ENCODE measurements at places on chromosomes 11 and 22.

- no peak for DNase-seq
Observed at GRCh38 chr11:117099696-117100095, 1.5 kb upstream of the SIK3 start.

DNA sequence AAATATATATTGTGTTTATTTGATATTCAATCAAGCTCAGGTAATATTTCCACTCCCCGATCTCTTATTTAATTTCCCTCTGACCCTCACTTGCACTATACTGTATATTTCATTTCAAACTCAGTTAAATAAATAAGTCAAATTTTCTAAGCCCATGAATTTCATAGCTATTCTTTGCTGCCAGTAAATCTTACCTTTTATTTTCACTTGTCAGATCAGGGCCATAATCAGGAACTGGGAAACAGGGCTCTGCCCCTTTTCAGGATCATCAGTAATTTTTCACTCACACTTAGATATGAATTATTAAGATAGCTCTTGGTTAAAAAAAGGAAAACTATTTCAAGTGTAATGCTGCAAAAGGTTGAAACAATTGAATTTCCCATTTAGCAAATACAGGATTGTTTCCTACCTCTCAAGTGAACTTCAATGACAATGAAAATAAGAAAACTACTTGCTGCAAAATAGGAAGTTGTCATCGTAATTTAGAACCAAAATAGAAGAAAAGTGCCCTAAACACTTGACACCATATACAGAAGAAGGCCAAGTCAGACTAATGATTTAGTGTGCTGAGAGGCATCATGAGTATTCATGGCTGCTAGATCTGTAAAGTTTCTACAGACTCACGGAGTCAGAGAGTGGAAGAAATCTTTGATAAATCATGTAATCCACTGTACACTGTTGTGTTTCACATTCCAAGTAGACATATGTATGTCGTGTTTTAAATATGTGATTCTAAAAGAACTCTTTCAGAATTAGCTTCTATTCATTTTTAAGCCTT, 316.8 kb upstream of the CNTN5 start:
- no peak for DNase-seq

DNA sequence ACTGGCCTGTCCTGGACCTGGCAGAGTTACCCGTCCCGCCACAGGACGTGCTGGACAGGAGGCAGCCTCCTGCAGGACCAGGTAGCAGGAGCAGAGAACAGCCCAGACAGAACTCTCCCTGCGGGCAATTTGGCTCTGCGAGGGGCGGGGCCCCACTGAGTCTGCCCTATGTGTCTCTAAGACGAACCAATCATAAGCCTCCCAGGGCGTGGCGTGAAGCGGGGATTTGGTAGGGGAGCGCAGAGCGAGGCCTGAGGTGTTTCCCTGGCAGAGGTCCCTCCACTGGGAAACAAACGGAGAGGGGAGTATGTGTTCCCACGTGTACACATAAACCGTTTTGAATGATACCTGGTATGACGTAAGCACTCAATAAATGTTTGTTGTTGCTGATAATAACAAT, 7.4 kb downstream of the CD82 start:
- DNase-seq, result no peak

DNA sequence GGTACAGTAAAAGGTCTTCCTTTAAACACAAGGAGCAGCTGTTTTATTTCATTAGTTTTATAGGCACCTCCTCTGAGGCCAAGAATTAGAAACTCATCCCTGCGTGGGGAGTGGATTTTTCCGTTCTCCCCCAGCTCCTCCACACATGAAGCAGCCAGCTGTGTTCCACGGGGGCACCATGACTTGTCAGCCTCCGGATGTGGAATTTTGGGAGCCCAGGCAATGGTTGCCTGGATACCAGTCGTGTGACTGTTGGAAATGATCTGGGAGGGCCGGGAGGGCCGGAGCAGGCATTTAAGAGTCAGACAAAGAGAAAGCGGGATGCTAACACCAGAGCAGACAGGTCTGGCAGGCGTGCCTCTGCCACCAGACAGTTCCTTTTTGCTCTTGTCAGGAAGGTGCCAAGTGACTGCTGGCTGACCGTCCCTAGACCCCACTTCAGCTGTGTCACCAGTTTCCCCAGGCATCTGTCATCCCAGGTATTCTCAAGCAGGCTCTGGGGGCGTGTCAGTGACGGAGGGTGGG, 15.9 kb upstream of the CDC42EP2 start:
- peak; percentile 86 for DNase-seq

- no peak for DNase-seq
Observed at GRCh38 chr22:43094085-43094484, 4.9 kb upstream of the TTLL1 start.

GRCh38 chr22:27312966-27313855, 488.3 kb downstream of the MN1 start:
- DNase-seq, result no peak

- DNase-seq, result no peak
Observed at GRCh38 chr11:95922099-95922498, 1.8 kb downstream of the MTMR2 start.

DNA sequence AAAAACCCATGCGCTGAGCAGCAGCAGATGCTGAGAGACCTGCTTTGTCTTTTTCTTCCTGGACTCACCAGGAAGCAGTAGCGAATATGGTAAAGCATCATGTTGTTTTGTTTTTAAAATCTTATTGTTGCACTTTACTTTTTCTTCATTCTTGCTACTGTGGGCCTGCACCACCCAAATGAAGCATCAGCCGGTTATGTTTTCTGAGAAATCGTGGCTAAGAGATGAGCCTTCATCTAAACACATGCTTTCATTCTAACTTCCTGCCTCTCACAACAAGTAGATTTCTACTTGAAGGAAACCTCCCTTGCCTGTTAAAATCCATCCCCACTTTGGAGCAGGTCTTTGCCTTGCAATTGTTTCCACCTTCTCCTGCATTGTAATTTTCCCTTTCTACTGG, 1025.9 kb downstream of the NTM start:
- no peak for DNase-seq

- DNase-seq, result no peak
Observed at GRCh38 chr11:68008381-68009337, 1.5 kb upstream of the ALDH3B1 start.

GRCh38 chr22:48711031-48711431, 1116.6 kb downstream of the BRD1 start:
- no peak for DNase-seq

- no peak for DNase-seq
Observed at GRCh38 chr22:27833803-27834202, 32.2 kb upstream of the MN1 start.

DNA sequence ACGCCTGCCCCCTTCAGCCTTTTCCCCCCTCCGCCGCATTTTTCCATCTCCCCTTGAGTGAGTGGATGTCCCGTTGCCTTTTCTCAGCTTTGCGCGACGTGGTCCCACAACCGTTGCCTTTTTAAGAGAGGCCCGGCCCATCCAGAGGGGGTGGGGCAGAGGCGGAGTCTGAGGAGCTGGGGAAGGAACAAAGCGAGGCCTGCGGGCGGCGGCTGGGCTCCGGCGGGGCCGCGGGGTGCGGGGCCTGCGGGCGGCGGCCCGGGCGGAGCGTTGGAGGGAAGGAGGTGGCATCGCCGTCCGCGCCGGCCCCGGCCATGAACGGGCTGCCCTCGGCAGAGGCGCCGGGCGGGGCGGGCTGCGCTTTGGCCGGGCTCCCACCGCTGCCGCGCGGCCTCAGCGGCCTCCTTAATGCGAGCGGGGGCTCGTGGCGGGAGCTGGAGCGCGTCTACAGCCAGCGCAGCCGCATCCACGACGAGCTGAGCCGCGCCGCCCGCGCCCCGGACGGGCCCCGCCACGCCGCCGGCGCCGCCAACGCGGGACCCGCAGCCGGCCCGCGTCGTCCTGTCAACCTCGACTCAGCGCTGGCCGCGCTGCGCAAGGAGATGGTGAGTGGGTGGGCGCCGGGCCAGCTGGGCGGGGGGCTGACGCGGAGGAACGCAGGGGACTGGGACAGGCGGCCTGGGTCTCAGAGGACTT, at the start of gene FAM89B:
Gene FAM89B, plus strand, starts transcription at position 183 of the 696 bp plus-strand sequence. Its CDS starts 132 bp downstream, at position 315.
- peak; percentile 82 for DNase-seq

DNA sequence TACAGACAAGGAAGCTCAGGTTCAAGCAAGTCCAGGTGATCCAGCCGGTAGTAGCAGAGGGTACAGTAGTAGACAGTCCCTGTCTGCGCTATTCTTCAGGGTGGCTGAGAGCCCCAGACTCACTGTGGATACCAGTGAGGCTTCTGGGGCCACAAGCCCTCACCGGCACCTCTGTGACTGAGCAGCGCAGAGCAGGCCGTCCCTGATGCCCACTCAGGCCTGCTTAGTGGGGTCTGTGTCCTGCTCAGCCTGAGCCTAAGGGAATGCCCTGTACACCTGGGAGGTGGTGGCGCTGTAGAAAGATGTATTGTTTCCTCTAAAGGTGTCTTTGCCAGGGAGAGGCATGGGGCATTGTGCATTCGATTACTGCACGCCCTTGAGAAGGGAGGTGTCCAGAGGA, 143.8 kb downstream of the CACNA1I start:
- no peak for DNase-seq

DNA sequence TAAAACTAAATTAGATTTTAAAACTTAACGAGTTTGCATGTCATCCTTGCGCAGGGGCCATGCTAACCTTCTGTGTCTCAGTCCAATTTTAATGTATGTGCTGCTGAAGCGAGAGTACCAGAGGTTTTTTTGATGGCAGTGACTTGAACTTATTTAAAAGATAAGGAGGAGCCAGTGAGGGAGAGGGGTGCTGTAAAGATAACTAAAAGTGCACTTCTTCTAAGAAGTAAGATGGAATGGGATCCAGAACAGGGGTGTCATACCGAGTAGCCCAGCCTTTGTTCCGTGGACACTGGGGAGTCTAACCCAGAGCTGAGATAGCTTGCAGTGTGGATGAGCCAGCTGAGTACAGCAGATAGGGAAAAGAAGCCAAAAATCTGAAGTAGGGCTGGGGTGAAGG, 10.6 kb downstream of the LIMK2 start:
- DNase-seq, result no peak

- DNase-seq, result no peak
Observed at GRCh38 chr11:47398011-47398410, 10.4 kb upstream of the SLC39A13 start.

DNA sequence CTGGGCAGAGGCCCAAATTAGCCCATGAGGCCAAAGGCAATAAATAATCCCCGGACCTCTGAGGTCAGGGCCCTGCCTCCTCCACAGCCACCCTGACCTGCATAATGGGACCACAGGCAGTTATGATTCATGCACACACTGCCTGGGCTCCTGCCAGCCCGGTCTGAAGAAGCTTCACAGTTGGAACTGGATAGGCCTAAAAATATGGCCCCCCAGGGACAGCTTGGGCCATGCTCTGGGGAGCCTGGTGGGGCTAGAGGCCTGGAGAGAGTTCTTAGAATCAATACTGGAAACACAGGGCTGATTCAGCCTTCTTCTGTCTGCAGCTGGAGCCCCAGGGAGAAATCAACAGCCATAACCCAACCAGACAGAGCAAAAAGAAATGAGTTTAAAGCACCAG, 112.8 kb upstream of the CADM1 start:
- DNase-seq, result peak; percentile 95

- peak; percentile 4 for DNase-seq
Observed at GRCh38 chr11:93784935-93785360, 866 bp downstream of the MED17 start.

- peak; percentile 98 for DNase-seq
Observed at GRCh38 chr11:125887373-125888324, at the start of gene HYLS1. Gene HYLS1 (plus strand): TSS chr11:125887668. CDS start chr11:125899369, 11,701 bp downstream.

GRCh38 chr22:47392729-47393128, 630.3 kb downstream of the TBC1D22A start:
- no peak for DNase-seq

- DNase-seq, result no peak
Observed at GRCh38 chr22:42443240-42444076, 11.3 kb upstream of the NFAM1 start.

DNA sequence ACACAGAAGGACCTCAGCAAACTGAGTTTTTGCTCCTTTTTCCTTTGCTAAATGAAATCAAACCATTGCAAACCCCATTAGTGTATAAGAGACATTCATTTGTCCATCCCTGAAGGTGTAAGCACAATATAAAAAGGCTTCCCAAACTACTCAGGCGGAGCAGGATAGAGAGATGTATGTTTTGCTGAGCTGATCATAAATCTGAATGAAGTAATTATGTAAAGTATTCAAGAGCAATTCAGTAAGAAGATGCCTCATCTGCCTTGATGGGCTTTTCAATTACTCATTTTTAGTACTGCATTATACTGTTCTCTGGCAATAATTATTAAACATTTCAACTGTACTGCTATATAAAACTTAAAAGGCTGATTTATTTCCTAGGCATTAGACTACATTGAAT, 65.0 kb downstream of the SPON1 start:
- no peak for DNase-seq

GRCh38 chr11:13339195-13340153, 61.9 kb downstream of the BMAL1 start:
- peak; percentile 99 for DNase-seq

- no peak for DNase-seq
Observed at GRCh38 chr11:71428861-71429435, 19.2 kb downstream of the DHCR7 start.

GRCh38 chr22:29151316-29151715, 54.4 kb upstream of the EMID1 start:
- no peak for DNase-seq

DNA sequence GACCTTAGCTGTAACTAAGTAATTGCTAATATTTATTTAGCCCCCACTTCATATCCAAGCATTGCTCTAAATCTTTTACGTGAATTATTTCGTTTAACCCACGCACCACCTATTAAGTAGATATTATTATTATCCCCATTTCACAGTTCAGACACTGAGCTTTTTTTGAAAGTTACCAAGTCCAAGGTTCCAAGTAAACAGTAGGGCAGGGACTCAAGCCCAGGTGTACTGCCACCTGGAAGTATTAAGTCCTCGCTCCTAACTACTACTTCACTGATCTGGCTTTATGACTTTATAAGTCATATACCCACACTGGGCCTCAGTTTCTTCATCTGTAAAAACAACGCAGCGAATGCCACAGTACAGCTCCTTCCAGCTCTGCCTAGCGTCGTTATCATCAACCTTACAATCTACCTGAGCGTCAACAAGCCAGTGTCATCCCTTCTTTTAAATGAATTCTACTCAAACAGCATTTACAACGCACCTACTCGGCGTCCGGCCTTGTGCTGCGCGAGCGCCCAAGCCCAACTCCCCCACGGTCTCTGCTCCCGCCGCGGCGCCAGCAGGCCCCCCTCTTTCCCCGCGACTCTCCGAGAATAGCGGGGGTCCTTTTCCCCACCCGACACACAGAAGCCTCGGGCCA, 624 bp downstream of the TMEM41B start:
- peak; percentile 27 for DNase-seq

DNA sequence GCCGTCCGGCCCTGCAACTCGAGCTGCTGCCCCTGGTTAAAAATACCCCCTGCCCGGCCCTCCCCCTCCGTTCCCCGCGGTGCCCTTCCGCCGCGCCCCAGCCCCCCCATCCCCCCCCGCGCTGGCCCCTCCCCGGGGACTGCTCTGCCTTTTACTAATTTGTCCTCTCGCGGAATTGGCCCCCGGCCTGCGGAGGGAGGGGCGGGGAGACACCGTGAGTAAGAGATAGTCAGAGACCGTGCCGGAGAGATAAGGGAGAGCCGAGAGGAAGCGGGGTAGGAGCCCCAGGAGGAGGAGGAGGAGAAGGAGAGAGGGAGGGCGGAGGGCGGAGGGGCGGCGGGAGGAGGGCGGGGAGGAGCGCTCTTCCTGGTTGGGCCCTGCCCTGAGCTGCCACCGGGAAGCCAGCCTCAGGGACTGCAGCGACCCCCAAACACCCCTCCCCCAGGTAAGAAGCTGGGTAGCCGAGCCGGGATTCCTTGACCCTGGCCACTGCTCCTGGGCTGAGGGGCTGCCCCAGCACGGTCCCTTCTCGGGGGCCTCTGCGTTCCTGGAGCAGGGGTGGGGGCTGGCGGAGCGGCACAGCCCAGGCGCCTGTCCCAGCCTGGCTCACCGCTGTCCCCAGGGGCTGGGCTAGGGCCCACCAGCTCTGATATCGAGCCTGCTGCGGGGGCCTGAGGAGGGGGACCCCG, at the start of gene CAPN1:
Gene CAPN1, plus strand, starts transcription at position 360 of the 689 bp plus-strand sequence. CDS start 774 bp downstream, outside the sequence.
- peak; percentile 85 for DNase-seq

All from fibroblast of lung (primary cell).